NCI-H1105 (cell line): ENCODE measurements at places on chromosomes 16 and 17.
A peak's percentile ranks its signal among the peaks of the same experiment; 100 is the strongest.

GRCh38 chr16:1069154-1069553 lies 3.4 kb upstream of the SSTR5 start:
- DNase-seq = no peak

GRCh38 chr17:66737524-66737923 lies 97.4 kb upstream of the CACNG5 start:
- DNase-seq = no peak

GRCh38 chr16:20147091-20147490 lies 73.4 kb upstream of the GPR139 start:
- DNase-seq = no peak

DNA sequence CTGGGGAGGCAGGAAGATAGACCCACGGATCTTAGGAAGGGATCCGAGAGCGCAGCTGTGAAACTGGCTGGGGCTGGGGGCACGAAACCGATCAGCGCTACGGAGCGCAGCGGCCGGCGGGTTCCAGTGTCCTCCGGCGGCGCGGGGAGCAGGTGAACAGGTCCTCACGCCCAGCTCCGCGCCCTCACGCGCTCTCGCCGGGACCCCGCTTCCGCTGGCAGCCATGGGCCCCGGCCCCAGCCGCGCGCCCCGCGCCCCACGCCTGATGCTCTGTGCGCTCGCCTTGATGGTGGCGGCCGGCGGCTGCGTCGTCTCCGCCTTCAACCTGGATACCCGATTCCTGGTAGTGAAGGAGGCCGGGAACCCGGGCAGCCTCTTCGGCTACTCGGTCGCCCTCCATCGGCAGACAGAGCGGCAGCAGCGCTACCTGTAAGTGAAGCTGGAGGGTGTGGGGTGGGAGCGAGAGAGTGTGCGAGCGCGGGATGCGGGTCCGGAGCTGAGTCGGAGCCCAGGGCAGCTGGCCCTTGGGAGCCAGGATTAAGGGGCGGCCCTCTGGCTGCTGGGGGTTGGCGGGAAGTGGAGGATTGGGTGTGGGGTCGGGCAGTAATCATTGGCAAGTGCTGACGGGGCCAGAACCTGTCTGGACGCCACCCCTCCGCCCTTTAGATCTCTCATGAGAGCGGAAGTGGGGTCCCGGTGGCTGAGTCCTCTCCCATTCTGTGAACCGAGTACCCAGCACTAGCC lies 479 bp downstream of the ITGA3 start:
- peak; percentile 65 for DNase-seq

GRCh38 chr17:534071-534691 lies 180.5 kb downstream of the VPS53 start:
- no peak for DNase-seq

- no peak for DNase-seq
Measured at GRCh38 chr17:44335968-44336367, 9.1 kb upstream of the GRN start.

- no peak for DNase-seq
Measured at GRCh38 chr16:70378869-70379493, 32.3 kb downstream of the DDX19A start.

GRCh38 chr17:48328457-48328856 lies 101.6 kb downstream of the SKAP1 start:
- no peak for DNase-seq

- no peak for DNase-seq
Measured at GRCh38 chr17:73787076-73788059, 143.1 kb upstream of the SDK2 start.

GRCh38 chr17:66386498-66387351 lies 84.3 kb downstream of the PRKCA start:
- no peak for DNase-seq

GRCh38 chr17:17341452-17341851 lies 38.3 kb downstream of the NT5M start:
- no peak for DNase-seq

DNA sequence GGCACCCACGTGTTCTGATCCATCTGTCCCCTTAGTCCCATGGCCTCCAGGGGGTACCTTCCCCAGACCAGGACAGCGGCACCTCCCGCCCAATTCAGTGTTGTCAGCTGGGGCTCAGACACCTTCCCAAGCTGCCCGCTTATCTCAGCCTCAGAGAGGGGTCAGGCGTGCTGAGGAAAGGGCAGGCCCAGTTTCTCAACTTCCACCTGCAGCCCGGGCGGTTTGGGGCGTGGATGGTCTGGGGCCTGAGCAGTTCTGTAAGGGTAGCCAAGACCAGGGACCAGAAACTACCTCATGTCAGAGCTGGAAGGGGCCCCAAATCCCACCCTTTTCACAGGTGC lies 5.1 kb downstream of the PLCD3 start:
- no peak for DNase-seq

DNA sequence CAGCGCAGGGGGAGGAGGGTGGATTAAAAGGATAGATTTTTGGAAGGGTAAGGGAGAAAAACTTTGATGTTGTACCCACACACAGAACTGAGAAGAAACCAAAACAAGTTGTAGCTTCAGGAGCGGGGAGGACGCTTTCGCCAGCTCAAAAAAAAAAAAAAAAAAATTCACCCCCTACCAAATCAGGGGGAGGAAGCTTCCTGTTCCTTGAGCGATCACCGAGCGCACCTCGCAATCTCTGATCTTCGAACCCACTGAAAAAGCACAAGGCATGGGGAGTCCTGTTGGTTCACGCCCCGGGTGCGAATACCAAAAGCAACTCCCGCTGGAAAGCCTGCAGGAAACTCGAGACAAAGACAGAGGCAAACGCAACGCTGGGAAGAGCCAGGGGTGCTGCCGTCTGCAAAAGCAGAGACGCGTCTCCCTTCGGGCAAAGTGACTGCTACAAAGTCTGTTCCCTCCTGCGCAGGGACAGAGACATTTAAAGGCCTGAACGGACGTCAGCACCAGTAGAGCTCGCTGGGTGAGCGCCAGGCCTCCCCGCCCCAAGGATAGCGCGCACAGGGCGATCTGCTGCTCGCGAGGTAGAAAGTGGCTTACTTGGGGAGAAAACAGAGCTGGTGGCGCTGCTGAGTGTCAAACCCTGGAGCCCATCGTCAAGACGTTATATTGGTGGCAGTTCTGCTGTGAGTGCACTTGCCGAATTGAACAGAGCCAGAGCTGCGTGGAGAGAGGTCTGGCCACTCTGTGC lies 190.4 kb downstream of the USP22 start:
- peak; percentile 55 for DNase-seq

DNA sequence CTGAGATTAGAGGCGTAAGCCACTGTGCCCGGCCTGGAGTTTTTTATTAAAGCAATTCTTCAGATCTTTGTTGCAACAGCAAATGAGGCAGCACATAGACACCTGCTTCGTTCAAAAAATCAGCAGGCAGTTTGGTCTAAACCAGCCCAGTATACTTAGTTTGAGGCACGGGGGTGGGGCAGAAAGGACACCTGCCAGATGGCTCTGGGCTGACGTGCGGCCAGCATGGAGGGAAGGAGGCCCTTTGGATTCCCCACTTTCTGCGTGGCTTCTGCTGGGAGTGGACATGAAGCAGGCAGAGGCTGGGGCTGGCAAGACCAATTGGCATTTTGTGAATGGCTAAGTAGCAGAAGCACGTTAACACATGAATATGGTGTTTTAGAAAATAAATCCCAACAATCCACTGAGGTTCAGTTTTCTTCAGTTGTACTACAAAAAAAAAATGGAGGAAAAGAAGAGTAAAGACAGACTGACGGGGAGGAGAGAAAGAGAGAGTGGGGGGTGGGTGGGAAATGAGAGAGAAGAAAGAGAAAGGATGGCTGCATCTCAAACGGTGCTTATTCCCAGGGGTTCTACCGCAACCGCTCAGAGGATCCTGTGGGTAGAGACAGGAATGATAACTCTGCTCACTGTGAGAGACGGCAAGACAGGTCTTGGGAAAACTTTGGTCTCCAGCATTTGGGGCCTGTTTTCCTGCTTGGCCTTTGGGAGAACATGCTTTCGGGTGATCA lies 16.3 kb downstream of the C16orf46 start:
- DNase-seq = no peak

GRCh38 chr17:81025741-81026129 lies 9.2 kb upstream of the BAIAP2 start:
- no peak for DNase-seq

- no peak for DNase-seq
Measured at GRCh38 chr17:34389126-34389750, 26.2 kb upstream of the CCL1 start.
